Right ventricle myocardium superior (tissue), 1 donor: ENCODE measurements at places on chromosomes 3 and 15. TPM values are rescaled to one million over a fixed set of nuclear protein-coding genes. Genes with fewer than 3 reads are reported as not detected.

The ZNF660 gene
- total RNA-seq, result 0.73 TPM

The LRIG1 gene
- 93.9 TPM for total RNA-seq

The C3orf85 gene
- not detected for total RNA-seq

The C3orf33 gene
- 7.0 TPM for total RNA-seq

The AHSG gene
- not detected for total RNA-seq

The PROS1 gene
- 19.8 TPM for total RNA-seq

The RMDN3 gene
- total RNA-seq, result 17.3 TPM

DNA sequence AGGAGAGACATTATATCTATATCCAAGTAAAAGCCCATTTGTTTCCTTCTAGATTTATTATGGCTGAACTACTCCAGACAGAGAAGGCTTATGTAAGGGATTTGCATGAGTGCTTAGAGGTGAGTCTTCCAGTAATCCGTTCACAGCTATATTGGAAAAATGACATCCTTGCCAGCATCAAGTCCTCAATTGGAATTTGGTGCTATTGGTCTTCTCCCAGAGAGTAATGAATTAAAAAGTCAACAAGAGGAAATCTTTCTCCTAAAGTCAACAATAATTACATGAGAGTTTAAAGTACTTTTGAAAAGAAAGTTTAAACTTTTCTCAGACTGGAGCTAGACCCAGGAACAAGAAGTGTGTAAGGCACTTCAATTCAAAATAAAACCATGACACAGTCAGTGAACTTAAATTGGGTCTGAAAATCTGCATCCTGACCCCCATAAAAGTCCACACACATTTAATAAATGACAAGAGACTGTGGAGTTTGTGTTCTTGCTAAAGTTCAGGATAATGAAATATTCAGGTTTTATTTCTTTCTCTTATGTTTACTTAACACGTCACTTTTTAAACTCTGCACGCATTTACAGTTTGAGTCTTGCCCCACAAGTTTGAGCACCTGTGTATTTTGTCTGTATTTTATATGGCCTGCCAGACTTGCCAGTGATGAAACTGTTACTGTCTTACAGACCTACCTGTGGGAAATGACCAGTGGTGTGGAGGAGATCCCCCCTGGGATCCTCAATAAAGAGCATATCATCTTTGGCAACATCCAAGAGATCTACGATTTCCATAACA lies 268.2 kb upstream of the UMPS start:
- DNase-seq, result no peak

- DNase-seq, result no peak
Observed at GRCh38 chr3:132347811-132348210, 30.6 kb downstream of the ACP3 start.

DNA sequence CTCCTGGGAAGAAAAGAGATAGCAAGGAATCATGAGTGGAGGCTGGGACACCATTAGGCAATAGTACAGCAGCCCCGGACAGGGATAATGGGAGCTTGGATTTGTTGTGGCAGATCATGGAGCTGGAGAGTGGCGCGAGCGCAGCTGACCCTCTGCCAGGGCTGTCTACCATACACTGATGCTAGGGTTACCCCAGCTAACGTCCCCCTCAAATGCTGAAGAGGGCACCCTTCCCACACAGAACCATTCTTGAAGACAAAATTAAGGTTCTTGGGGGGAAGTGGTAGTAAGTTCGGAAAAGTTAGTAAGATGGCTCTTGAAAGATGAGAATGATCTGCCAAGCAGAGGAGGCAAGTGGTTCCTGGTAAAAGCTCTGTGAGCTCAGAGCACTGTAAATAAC lies 61.1 kb downstream of the ST3GAL6 start:
- DNase-seq, result no peak

- DNase-seq, result no peak
Observed at GRCh38 chr3:71563827-71564226, 19.7 kb downstream of the FOXP1 start.

DNA sequence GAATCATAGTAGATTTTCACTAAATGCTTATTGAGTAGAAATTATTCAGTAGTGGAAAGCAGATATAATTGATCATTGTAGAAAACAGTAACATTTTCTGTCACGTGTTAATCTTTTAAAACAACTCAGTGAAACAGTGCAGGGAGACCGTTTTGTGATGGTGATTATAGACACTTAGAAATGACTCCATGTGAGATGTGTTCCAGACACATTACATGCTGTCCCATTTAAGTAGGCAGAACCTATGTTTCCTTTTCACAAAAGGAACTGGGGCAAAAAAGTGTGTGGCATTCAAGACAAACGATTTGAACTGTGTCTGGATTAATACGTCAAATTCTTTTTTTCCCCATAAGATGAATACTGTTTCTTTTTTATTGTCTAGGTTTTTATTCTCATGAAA lies 126.5 kb downstream of the TCF12 start:
- DNase-seq, result no peak

DNA sequence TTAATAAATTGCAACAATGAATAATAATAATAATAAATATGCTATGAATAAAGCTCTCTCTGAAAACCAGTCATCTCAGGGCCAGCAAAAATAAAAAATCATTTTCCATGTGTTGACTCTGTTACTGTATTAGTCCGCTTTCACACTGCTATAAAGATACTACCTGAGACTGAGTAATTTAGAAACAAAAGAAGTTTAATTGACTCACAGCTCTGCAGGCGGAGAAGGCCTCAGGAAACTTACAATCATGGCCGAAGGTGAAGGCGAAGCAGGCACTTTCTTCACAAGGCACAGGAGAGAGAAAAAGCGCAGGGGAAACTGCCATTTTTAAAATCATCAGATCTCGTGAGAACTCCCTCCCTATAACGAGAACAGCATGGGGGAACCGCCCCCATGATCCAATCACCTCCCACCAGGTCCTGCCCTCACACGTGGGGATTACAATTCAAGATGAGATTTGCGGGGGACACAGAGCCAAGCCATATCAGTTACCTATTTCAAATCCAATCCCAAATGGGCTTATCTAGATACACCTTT lies 224.1 kb downstream of the IGSF11 start:
- no peak for DNase-seq
